Natural killer cell (primary cell): ENCODE measurements at places on chromosomes 1 and 21.
A peak's percentile ranks its signal among the peaks of the same experiment; 100 is the strongest.

GRCh38 chr1:116568662-116569380 lies 2.0 kb downstream of the CD58 start:
- no peaks in the 10 kb centered on the region for H3K27me3 ChIP-seq
- peak overlapping the region; percentile 77 for H3K27ac ChIP-seq
- no peak for DNase-seq
- H3K4me1 ChIP-seq = peaks cover 28% of the 10 kb centered on the region

DNA sequence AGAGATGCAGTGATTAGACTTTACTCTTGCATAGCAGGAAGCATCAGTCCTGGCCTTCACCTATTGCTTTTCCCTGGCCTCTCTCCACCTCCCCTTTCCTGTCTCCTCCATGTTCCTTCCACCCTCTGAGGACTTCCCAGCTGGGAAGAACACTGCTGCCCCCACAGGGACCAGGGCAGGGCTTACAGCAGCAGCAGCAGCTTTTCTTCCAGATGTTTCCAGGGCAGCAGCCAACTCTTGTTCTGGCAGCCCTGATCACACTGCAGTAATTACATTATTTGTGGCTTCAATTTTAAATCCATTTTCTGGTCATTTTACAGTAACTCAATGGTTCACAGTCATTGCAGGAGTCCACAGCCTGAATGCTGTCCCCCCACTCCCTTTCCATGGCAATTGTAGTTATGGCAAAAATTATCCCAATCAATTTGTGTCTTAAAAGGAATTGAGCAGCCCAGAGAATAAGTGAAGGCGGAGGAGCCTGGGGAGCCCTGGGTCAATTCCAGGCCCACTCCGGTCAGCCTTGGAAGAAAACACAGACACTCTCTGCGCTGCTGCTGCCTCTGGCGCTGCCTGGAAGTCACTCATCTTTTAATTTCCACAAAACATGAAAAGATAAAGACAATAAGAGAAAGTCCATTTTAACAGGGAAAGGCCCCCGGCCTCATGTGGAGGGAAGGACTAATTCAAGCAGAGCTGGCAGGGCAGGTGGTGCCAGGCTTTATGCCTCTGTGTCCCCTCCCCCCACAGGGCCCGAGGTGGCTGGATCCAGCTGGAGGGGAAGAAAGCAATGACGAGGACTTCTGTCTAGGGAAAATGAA lies 148.6 kb downstream of the GRIK3 start:
- no peak overlapping the region for H3K27ac ChIP-seq
- no peak for DNase-seq
- no peaks in the 10 kb centered on the region for H3K4me1 ChIP-seq
- H3K4me3 ChIP-seq = no peak overlapping the region
- no peaks in the 10 kb centered on the region for H3K27me3 ChIP-seq

- no peak for DNase-seq
- H3K4me3 ChIP-seq = no peak overlapping the region
- no peaks in the 10 kb centered on the region for H3K27me3 ChIP-seq
- H3K27ac ChIP-seq = no peak overlapping the region
Measured at GRCh38 chr1:163013826-163014600, 55.1 kb upstream of the RGS4 start.

GRCh38 chr1:109687641-109688499 lies at the start of gene GSTM1:
Gene GSTM1 (plus strand): TSS chr1:109687817. CDS start chr1:109687874, 57 bp downstream.
- H3K4me1 ChIP-seq = peaks cover 9% of the 10 kb centered on the region
- H3K27ac ChIP-seq = no peak within 1 kb of the TSS
- no peaks in the 10 kb centered on the region for H3K27me3 ChIP-seq

GRCh38 chr1:229225331-229225782 lies 45.6 kb upstream of the RAB4A start:
- no peaks in the 10 kb centered on the region for H3K36me3 ChIP-seq
- peaks cover 10% of the 10 kb centered on the region for H3K4me1 ChIP-seq
- no peak overlapping the region for H3K4me3 ChIP-seq

GRCh38 chr1:100953960-100954730 lies 58.3 kb downstream of the SLC30A7 start:
- H3K36me3 ChIP-seq = peaks cover 5% of the 10 kb centered on the region
- peaks cover 12% of the 10 kb centered on the region for H3K4me1 ChIP-seq
- no peaks in the 10 kb centered on the region for H3K27me3 ChIP-seq
- DNase-seq = no peak
- H3K4me3 ChIP-seq = no peak overlapping the region

DNA sequence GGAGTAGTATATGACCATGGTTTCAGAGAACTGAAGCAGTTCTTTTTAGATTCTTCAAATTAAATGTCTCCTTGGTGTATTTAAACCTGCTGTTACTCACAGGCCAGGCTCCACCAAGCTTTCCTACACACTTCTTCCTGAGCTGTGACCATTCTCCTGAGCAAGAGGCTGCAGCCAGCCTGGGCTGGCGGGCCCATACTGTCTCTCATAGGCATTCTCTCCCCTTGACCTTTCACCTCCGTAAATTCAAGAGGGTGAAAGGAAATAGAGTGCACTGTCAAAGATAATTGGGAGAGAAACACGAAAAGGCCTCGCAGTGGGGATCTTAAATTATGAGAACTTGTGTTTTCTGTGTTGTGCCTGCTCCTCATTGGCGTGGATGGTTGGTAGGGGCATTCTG lies 2.3 kb downstream of the ARF1 start:
- DNase-seq = no peak
- no peak overlapping the region for H3K4me3 ChIP-seq
- no peaks in the 10 kb centered on the region for H3K27me3 ChIP-seq
- peaks cover 5% of the 10 kb centered on the region for H3K36me3 ChIP-seq
- peaks cover 78% of the 10 kb centered on the region for H3K4me1 ChIP-seq
- peak overlapping the region; percentile 97 for H3K27ac ChIP-seq
